ENCODE measurements at places on chromosomes 2 and 18.

- DNase-seq: no peak
Measured at GRCh38 chr2:101696272-101697123, 1.0 kb upstream of the MAP4K4 start.

DNA sequence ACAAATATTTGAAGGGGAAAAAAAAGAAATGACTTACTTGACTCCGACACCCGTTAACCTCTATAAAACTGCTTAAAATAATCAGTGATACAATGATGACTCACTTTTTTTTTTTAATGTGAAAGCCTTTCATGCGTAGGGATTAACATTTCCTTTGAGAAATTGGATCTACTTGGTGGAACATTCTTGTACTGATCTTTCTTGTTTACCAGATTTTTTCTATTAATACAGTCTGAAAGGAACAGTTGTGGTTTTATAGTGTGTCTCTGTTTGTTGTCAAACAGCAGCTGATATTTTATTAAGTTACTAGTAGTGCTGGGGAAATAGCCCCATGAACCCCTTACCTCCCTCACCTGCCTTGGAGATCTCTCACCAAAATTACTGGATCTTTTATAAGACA lies 40.2 kb upstream of the NEB start:
- DNase-seq: no peak

- no peak for DNase-seq
Measured at GRCh38 chr18:79497638-79498081, 101.9 kb downstream of the NFATC1 start.

- DNase-seq: no peak
Measured at GRCh38 chr2:290090-290722, 2.3 kb upstream of the ALKAL2 start.
